ENCODE measurements at places on chromosomes 3 and 15.

GRCh38 chr15:60328852-60329443, 68.8 kb downstream of the ANXA2 start:
- ATAC-seq: no peak

GRCh38 chr15:33317896-33318295, 7.1 kb downstream of the RYR3 start:
- no peak for ATAC-seq

DNA sequence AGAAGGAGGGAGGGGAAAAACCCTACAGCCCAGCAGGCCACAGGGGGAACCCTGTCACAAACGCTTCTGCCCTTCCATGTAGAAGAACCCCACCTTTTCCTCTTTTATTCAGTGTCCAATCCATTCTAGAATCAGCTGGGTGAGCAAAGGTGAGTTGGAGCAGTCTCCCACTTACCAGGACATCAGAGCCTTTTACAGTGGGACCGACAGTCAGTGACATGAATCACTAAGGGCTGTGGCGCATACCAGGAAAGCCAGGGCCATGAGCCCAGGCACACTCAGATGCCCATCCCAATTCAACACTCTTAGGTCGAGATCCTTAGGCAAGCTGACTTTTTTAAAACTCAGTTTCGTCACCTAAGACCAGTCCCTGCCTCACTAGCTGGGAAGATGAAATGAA, 146.1 kb downstream of the AQP9 start:
- no peak for ATAC-seq

DNA sequence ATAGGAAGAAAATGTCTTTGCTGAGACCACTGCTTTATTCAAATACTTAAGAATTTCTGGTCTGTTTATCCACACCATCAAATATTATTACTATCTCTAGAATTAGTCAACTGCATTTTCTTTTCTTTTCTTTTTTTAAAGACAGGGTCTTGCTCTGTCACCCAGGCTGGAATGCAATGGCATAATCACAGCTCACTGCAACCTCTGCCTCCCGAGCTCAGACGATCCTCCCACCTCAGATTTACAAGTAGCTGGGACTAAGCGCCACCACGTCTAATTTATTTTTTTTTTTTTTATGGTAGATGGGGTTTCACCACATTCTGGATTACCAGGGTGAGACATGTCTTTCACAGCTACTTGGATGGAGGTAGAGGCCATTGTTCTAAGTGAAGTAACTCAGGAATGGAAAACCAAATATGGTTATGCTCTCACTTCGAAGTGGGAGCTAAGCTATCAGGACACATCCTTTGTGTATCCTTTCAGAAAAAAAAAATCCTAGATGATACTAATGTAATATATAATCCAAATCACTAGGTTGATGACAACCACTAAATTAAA, 52.8 kb downstream of the STAG1 start:
- ATAC-seq: no peak

GRCh38 chr3:133956353-133956752, 60.7 kb upstream of the RAB6B start:
- ATAC-seq: no peak

GRCh38 chr15:78103406-78104118, 11.2 kb downstream of the SH2D7 start:
- no peak for ATAC-seq

DNA sequence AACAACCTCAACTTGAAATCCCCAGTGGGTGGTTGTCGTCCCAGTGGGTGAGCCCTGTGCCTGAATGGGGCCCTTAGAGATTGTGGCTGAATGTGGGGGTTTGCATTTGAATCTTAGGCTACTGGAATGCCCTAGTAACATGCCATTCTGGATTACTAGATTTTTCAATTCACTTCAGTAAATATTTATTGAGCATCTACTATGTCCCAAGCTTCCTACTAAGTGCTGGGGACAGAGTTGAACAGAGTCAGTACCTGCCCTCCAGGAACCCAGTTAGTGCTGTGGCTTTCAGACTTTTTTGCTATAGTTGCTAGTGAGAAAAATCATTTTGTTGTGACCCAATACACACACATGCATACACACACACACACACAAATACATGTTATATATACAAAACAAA, 39.0 kb downstream of the CORO2B start:
- ATAC-seq: no peak

Measured in gastroesophageal sphincter (tissue), 4 donors.